ENCODE measurements at places on chromosomes 4 and X.
A peak's percentile ranks its signal among the peaks of the same experiment; 100 is the strongest.

- no peak for DNase-seq
Measured at GRCh38 chr4:138805736-138806135, 209.8 kb upstream of the NOCT start.

DNA sequence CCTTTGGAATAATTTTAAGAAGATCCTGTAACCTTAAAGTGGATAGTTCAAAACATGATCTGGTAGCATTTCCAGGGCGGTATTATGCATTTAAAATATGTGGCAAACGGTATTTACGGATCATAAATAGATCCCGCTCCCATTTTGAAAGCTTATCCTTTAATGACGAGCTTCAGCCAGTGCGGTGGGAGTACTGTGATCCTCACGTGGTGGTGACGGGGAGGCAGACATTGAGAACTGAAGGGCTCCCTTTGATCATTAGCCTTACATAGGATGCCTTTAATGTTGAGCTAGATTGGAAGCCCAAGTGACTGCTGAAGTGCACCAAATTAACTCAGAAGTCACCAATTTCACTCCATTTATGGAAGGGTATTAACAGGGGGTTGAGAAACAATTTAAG, 56.9 kb downstream of the KIT start:
- DNase-seq: no peak

GRCh38 chr4:173415885-173416653, 17.2 kb upstream of the SCRG1 start:
- DNase-seq: no peak

DNA sequence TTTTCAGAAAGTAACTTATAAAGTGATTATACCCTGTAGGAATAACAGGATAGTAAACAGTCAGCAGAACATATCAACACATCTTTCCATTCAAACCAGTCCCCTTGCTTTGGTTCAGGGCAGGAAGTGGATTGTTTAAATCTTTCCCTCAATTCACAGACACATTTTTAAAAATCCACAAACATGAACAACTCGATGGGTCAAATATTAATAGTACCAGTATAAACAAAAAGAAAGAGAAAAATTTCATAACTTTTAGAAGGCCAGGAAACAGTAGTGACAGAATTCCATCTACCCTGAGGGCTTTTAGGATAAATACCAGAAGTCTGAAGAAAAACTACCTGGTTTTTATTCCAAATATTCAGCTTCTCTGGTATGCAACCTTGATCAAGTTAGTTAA, 1072.8 kb upstream of the PABPC4L start:
- no peak for DNase-seq

DNA sequence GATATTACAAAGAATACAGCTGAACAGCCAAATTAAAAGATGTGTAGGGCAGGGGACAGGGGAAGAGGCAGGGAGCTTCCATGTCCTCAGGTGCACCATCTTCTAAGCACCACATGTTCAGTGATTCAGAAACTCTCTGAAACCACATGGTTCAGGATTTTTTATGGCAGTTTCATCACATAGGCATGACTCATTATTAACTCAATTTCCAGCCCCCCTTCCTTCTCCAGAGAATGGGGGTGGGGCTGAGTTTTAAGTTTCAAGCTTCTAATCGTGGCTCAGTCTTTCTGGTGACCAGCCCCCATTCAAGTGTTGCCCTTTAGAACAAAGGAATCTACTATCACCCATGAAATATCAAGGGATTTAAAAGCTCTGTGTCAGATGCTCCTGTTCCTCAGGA, 317.8 kb upstream of the GALNT7 start:
- no peak for DNase-seq

DNA sequence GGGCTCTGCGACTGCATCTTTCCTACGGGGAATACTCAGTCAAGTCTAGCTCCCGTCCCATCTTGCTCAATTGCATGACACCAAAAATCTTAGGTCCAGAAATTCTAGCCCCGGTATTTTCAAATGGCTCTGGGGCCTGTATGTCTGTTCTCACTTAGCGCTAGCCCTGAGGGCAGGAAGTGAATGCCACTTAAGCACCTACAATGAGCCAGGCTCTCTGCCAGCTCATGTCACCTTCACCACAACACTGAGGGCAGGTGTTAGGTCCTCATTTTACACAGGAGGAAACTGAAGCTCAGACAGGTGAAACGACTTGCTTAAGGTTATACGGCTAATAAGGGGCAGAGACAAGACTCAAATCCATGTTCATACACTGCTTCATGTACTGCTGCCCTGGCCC, 282.8 kb downstream of the PPP1R2C start:
- peak; percentile 80 for DNase-seq

DNA sequence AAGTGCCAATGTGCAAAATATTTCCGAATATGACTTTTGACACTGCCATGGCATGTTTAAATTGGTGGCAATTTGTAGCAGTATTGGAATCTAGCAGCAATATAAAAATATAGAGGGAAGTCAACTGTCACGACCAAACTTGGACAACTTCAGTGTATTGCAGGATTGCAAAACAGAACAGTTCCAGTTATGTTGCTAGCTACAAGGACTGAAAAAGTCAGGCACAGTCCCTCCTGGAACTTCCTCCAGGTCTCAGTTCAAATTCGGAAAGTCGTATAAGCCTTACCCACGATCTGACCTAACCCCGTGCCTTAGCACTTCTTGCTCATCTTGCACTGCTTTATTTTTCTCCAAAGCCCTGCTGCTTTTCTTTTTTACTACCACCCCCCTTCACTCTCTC, 390.0 kb upstream of the GALNT7 start:
- DNase-seq: no peak

DNA sequence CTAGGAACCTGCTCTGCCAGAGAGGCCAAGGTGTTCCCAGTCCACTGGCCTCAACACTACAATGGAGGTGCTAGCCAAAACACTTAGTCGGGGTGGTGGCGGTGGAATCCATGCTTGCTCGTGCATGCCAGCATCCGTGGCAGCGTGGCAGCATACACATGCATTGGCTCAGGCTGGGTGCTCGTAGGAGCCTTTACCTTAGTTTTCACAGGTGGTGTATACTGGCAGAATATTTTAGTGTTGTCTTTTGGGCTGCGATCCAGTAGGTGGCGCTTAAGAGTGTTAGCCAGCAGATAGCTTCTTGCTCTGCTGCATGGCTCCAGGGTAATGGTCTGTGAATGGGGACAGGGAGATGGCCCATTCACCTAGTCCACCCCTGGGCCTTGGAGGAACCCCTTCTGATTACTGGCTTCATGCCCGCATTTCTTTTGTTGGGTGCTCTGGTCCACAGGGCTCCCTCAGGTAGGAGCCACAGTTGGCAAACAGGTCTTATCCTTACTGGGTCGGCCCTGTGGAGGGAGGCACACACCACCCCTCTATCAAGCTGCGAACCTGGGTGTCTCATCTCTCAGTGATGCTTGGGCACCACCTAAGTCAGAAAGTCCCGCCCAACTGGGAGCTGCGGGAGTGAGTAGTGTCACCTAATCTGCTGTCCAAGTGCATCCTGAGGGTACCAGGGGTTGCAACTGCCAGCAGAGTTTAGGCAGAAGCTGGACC, 40.0 kb downstream of the RIPPLY1 start:
- no peak for DNase-seq

GRCh38 chr4:108426493-108426892, 193.9 kb upstream of the RPL34 start:
- DNase-seq: no peak

DNA sequence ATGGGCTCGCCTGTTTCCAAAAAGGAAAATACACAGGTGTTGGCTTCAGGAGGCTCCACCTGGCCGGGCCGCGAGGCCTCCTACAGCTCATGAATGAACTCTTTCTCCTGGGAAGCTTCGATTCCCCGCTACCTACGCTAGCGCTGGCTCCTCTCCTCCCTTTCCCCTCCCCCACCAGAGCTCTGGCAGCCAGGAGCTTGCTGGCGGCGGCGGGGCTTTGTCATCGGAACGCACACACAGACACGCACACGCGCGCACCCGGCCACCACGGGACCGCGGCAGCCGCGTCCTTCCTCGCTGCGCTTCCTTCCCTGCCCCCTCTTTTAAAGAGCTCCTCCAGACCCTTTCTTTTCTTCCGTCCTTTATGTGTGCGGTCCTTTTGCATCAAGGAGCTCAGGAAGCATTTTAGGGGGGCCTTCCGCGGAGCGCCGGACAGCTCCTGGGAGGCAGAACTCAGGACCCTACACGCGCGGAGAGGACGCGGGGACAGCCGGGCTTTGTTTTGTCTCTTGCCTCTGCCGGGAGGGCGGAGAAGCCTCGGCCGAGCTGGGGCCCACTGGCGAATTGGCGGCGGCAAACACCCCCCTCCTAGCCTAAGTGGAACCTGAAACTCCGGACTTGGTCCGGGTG, 70.2 kb upstream of the BCOR start:
- DNase-seq: peak; percentile 50

- no peak for DNase-seq
Measured at GRCh38 chrX:132802033-132802432, 156.4 kb downstream of the HS6ST2 start.

- DNase-seq: peak; percentile 6
Measured at GRCh38 chr4:31045724-31046318, 325.7 kb downstream of the PCDH7 start.

DNA sequence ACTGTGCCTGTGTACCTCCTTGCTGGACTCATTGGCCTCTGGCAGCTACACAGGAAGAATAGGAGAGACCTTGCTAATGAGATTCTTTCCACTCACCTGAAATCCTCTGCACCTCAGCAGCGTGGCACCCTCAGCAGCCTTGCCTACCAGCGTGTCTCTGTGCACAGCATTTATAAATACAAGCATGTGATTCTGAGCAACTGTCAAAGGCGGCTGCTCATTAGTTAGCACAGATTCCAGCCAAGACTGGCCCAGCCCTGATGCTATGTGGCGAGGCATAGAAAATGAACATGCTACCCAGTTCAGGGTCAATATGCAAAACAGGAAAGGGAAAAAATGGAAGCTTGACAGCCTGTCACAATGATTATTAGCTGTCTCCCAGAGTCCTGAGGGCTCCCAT, 298.0 kb downstream of the C4orf33 start:
- no peak for DNase-seq

GRCh38 chrX:11540532-11541377, 125.0 kb downstream of the ARHGAP6 start:
- no peak for DNase-seq

DNA sequence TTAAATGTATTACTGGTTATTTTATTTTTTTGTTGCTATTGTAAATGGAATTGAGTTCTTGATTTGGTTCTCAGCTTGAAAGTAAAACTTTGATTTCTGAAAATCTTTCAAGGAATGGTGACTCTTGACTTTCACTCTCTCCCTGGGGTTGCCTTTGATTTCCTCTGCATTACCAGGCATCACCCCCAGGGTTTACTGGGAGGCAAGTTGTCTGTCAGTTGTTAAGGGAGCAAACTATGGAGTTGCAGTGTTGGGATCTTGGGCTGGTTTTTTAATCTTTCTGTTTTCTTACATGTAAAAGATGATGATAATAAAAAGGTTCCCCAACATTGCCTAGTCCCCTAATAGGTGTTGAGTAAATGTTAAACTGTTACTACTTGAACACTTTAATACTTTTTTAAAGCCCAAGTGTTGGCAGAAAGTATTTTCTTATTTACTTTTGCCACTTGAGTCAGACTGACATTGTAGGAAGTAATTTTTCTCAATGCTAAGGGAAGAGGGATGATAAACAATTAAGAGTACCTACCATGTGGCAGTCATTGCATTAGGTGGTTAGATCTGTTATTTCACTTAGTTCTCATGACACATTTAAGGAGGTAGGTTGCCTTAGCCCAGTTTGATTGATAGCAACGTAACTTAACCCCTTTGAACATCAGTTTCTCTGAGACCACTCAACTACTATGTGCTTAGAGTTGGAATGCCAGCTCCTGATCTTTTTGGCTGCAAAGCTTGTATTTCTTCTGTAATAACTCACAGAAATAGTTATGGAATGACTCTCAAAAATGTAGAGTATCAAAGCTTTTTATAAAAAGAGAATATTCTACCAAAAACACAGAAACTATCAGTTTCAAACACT, 67.1 kb downstream of the DCLK2 start:
- DNase-seq: no peak

DNA sequence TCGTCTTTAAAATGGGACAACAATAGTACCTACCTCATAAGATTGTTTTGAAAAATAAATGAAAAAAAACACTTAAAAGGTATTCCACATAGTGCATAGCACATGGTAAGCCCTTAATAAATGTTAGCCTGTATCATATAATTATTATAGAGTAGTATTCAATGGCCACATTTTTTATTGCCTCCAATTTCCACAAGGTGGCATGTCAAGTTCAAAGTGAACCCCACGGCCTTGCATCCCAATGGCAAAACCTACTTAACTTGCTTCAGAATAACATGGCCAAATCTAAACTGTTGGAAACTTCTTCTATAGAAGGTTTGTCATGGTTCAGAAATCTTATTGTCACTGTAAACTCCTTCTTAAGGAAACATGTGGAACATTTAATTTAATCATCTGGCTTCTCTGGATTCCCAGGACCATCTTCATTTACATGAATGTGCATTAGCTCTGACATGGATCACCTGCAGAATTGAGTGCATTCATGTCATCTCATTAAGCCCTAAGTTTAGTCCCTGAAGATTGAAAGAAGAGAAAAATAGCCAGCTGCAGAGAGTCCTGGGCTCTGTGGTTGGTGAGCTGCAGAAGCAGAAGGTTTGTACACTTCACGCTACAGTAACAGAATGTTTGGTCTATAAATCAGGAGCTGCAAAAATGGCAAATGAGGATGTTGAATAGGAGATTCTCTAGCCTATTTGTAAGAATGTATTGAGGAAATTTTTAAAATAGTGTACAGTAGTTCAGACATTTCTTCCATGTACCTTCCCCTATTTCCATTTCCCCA, 61.0 kb downstream of the ANXA3 start:
- DNase-seq: peak; percentile 43

DNA sequence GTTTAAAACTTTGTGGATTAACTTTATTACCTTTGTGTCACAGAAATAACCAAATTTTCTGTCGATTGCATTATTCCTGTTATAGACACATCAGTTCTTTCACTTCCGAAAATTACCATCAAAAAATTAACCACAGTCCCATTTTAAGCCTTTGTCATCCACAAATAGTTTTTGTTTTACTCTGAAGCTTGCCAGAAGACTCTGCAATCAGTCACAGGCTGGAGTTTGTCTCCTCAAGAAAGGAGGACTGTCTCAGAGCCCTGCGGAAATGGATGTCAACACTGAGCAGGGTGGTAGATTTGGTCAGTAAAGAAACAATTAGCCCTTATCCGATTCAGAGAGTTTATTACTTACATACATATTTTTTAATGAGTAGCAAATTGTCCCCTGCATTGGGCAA, 20.1 kb upstream of the TCEAL4 start:
- no peak for DNase-seq

DNA sequence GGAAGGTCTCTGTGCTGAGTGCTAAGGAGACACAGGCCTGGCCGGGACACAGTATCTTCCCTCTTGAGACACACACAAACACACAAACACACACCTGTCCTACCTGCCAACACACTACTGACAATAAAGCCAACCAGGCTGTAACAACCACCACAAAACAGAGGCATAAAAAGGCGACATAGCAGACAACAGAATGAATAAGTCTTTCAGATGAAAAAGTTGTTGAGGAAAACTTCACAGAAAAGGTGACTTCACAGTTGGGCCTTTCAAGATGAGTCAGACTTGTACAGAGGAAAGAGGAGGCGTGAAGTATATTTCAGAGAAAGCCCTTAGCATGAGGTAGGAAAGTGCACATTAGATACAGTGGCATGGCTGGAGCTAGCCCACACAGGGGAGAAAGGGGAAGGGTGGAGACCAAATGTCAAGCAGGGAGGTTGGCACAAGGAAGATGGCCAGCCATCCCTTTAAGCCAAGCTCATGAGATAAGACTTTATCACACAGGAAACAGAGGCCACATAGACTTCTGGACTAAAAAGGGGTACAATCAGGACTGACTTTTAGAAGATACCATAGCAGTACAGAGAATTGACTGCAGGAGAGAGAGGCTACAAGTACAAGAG, 54.0 kb downstream of the SLC9A7 start:
- no peak for DNase-seq

Measured in DMS153 (cell line).